ENCODE measurements at places on chromosomes 5 and 9.

DNA sequence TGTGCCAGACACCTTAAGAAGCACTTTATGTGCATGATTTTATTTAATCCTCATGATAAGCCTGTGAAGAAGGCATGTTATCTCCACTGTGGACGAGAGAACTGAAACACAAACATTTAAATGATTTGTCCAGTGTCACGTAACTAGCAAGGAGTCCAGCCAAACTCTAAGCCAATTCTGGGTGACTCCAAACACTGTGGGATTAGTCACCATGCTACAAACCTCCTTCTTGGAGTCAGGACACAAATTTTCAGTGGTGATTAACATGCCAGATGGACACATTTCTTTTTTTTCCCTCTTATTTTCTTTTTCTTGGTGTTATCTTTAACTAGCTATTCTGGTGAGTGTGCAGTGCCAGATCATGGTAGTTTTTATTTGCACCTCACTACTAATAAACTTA lies 316.8 kb downstream of the NDUFS4 start:
- no peak for DNase-seq

DNA sequence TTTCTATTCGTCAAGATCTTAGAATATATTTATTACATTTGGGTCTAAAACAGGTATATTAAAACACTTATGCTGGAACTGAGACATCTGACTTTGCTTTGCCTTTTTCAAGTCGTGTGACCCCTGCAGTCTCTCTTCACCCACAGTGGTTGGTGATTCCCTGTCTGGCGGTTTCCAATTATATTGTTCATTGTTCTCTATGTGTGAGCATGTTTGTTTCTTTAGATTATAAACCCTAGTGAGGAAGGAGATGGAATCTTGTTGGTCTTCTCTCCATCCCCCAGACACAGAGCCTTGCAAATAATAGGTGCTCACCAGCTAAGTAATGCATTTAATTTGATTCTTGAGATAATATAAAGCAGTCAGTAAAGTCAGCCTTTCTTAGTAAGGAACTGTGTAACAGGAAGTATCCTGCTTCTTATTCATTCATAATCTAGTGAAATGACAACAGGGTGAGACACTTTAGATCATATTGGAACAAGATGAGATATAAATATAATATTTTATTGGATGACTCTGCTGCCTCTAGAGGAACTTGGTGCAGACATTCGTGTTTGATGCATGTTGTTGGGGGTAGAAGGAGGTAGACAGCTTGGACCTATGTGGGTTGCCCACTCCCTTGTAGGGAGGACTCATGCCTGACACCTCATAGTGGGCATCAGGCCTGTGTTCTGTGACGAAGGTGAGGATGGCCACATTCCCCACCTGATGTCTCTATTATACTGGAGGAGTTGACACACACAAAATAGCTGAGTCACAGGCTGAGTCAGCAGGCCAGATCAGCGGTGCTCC lies 88.1 kb downstream of the FGF1 start:
- peak; percentile 17 for DNase-seq

DNA sequence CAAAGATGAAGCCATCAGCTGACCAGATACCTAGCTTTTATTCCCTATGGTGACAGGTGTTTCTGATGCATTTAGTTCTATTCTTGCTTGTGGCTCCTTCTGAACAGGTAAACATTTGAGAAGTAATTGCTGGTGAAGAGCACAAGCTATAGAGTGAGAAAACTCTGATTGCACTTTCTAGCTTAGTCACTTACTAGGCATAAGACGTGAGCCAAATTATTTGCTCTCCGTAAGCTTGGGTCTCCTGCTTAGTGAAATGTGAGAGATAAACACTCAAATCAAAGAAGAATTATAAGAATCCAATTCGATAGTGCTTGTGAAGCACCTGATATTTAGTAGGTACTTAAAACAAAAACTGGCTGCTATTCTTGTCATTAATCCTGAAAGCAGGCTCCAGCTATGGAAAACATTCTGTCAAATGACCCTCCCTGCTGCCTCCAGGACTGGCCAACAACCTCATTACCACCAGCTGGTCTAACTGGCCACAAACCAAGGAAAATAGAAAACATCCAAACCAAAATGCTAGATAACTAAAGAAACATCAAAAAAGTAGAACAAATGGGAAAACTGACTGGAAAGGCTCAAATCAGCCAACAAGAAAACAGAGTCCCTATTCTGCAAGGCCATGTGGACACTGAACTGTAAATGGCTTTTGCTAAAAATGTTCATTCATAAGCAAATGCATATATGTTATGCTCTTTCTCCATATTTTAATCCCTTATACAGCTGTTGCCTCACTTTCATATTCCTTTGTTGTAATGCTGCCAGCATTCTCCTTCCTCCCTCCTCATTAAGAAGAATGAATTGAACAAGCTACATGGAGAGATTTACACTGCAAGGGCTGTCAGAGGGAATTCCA lies 616.1 kb downstream of the DTWD2 start:
- no peak for DNase-seq

GRCh38 chr9:35906923-35907699 lies 1.1 kb downstream of the HRCT1 start:
- DNase-seq, result no peak

- peak; percentile 25 for DNase-seq
Measured at GRCh38 chr9:131618071-131618479, 72.8 kb downstream of the PRRT1B start.

- peak; percentile 47 for DNase-seq
Measured at GRCh38 chr5:140603734-140604133, 29.2 kb downstream of the CD14 start.

DNA sequence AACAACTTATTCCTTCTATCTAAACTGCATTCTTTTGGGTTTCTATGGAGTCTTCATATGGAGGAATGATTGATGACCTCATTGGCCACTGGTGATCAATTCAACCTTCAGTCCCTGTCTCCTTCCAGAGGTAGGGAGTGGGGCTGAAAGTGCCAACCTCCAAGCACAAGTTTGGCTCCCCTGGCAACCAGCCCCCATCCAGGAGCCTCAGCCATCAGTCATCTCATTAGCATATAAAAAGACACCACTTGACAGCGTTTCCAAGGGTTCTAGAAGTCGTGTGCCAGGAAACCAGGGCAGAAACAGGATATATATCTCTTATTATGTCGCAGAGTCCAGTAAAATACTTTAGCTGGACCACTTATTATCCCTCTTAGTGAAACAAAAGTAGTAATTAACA lies 9.8 kb downstream of the SLC31A2 start:
- no peak for DNase-seq

DNA sequence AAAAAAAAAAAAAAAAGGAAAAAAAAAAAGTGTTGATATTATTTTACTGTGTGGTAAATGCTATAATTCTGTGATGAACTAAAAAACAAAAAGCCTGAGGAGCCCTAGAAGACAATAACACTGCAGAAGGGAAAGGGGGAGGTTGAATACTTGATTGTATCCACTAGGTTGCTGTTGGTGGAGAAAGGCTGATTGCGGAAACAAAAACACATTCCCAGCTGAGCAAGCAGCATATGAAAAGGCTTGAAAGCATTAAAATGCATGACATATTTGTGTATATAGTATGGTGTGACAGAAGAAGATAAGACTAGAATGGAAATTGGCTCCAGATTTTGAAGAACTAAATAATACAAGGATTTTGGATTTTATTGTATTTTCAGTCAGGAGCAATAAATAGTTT lies 8.9 kb downstream of the RABGAP1 start:
- no peak for DNase-seq

GRCh38 chr9:129009584-129010141 lies 18.5 kb downstream of the SH3GLB2 start:
- no peak for DNase-seq

- DNase-seq, result peak; percentile 48
Measured at GRCh38 chr9:137672907-137673791, 54.3 kb downstream of the EHMT1 start.

DNA sequence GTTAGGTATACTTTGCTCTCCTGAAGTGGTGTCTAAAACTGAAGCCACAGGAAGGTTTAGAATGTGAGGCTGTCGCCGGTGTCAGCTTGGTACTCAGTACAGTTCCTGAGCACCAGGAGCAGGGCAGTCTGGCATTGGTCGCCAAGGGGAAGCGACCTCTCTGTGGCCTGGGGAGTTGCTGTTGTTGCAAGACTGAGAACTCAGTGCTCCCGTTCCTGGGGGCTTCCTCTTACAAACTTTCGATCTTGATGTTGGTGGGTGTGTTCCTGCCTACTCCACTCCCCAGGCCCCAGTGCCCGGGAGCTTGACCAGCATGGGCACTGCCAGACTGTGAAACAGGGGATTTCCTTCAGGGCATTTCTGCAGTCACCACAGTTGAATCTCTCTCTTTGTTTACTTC lies 52.4 kb upstream of the PPARGC1B start:
- peak; percentile 96 for DNase-seq

GRCh38 chr5:116237917-116238500 lies 153.2 kb downstream of the COMMD10 start:
- DNase-seq, result no peak

DNA sequence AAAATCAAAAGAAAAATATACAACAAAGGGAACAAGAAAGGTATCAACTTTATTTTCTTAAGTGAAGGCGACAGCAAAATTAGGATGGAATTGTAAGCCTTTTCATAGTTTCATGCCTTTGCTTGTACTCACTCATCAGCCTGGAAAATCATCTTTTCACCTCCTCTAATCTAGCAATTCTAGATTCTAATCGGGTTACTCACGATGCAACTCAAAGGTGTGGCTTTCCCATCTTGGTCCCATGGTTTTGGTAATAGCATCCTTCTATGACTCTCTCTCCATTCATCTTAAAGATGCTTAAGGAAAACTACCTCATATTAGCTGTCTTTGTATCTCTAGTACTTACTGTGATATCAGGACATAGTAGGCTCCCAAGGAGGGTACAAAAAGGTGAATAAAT lies 30.5 kb downstream of the DNAH5 start:
- no peak for DNase-seq

GRCh38 chr5:163585206-163585605 lies 79.8 kb downstream of the MAT2B start:
- DNase-seq, result no peak

DNA sequence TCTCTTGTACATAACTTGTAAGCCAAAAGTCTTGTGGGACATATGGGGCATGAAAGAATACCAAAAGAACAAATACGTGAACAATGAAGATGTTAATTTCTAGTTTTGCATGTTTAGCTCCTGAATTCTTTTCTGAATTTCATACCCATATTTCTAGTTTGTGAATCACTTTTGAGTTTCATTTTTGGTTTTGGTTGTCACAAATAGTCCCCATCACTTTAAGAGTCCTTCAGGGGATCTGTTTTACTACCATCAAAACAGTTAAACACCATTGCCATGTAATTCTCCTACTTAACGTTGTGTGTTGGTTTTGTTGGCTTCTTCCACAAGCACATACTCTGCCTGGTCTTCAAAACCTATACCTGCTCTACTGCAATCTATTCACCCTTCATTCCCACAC lies 27.0 kb downstream of the VCAN start:
- DNase-seq, result no peak

GRCh38 chr5:158654415-158654814 lies 445.3 kb downstream of the EBF1 start:
- no peak for DNase-seq

- DNase-seq, result no peak
Measured at GRCh38 chr5:57858905-57859304, 376.3 kb upstream of the ACTBL2 start.

DNA sequence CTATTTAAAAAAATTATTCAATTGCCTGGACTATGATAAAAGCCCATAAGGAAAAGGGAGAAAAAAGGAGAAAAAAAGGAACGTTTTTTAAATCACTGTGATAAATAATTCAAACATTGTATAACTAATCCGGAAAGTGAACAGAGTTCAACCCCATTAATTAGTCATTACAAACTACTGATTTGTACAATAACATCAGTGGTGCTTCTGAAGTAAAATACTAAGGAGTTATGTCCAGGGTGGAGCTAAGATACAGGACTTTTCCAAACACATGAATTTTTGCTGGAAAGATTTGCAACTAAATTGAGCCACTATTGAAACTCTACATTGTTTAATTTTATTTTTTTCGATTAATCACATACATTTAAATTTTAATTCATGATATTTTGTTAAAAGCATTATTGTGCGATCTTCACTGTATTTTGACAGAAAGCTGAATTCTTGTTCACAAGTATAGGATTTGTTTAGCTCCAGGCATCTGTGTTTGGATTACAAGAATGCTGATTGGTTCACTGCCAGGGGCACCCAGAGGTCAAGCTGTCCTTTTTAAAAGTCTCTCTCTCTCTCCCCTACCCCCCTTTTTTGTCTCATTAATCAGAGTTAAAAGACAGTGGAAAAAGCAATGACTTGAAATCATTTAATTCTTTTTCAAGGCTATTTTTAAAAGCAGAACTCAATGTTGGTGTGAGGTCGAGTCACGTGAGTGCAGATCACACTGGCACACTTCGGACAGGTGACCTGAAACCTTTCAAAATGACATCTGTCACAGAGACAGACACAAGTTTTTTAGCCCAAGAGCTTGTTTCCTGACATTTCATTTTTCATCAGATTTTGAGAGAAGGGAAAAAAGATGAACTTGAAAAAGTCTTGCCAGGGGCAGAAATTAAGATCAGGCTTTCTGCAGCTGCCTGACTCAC lies 387.3 kb downstream of the NR2F1-AS1 start:
- DNase-seq, result no peak

DNA sequence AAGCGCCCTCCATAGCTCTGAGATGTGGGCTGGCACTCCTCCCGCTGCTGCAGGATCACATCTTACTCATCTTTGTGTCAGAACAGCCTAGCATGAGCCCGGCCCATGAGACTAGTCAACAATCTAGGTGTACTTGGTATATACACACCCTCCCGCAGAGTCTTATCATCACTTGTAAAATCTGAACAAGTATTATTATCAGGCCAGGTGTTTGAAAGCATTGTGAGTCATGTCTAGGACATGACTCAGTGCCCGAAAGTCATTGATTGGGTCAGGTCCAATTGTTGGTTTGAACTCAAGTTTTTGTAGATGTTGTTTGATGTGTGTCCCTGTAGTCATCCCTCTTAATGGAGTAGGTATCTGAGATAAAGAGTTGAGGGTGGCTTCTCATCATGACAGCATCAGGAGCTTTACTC lies 108.7 kb downstream of the CFAP90 start:
- no peak for DNase-seq

DNA sequence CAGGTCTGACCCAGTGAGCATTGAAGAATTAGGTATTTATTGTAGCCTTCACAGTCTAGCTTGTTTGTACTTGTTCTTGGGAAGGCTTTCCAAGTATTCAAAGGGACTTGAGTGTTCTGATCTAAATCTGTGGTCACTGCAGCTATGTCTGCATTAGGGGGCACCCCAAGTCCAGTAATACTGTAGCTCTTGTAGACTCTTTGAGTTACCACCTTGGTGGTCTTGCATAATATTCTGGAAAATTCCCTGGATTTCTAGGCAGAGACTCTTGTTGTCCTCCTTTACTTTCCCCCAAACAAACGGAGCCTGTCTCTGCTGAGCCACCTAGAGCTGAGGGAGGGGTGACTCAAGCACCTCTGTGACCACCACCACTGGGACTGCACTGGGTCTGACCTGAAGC lies 149.5 kb upstream of the DHFR start:
- no peak for DNase-seq

- no peak for DNase-seq
Measured at GRCh38 chr5:62348723-62349481, 42.9 kb downstream of the KIF2A start.

Measured in inflammatory macrophage treated with lipopolysaccharide for 4 hours (primary cell).